ENCODE measurements at places on chromosomes 2 and 18. TPM values are rescaled to one million over a fixed set of nuclear protein-coding genes. Genes with fewer than 3 reads are reported as not detected.

The RESP18 gene
- total RNA-seq = not detected

The REL gene
- 16.4 TPM for total RNA-seq

The HRH4 gene
- total RNA-seq = not detected

The DSG1 gene
- total RNA-seq = not detected

The DNAH7 gene
- total RNA-seq = 2.6 TPM

The SLC30A3 gene
- total RNA-seq = not detected

The SH3RF3 gene
- total RNA-seq = 12.8 TPM

The TEKT4 gene
- not detected for total RNA-seq

The UGT1A3 gene
- total RNA-seq = not detected

DNA sequence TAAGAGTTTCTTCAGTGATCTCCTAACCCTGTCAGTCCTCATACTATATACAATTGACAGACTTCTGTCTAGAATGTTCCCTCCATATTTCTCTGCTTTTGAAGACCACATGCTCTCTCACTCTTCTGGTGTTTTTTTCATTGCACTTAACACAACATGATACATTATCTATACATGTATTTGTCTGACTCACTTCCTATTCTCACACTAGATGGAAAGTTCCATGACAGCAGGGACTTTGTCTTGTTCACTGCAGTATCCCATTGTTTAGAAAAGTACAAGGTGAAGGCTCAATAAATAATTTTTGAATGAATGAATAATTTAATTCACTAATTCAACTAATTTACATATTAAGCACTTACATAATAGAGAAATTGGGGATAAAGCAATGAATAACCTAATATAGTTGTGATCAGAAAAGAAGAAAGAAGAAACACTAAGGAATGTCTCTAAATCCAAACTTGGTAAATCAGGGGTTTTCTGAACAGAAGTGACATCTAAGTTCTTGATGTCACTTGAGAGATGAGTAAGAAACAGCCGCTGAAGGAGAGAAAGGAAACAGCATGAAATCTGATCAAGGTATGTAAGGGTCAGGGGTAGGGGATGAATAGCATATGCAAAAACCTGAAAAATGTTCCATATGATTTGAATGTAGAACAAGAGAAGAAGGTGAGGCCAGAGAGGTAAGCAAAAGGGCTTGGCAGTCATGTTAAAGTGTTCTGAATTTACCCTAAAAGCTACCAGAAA lies 42.4 kb downstream of the MBD2 start:
- no peaks in the 10 kb centered on the region for H3K27me3 ChIP-seq
- H3K27ac ChIP-seq = no peak overlapping the region
- no peak for DNase-seq
- H3K4me1 ChIP-seq = no peaks in the 10 kb centered on the region

- peaks cover under 1% of the 10 kb centered on the region for H3K4me1 ChIP-seq
- no peaks in the 10 kb centered on the region for H3K27me3 ChIP-seq
- H3K4me3 ChIP-seq = no peak overlapping the region
- DNase-seq = no peak
- H3K27ac ChIP-seq = no peak overlapping the region
- peaks cover 64% of the 10 kb centered on the region for H3K36me3 ChIP-seq
These were observed 228.3 kb upstream of the RAB12 start for GRCh38 chr18:8380926-8381325.

DNA sequence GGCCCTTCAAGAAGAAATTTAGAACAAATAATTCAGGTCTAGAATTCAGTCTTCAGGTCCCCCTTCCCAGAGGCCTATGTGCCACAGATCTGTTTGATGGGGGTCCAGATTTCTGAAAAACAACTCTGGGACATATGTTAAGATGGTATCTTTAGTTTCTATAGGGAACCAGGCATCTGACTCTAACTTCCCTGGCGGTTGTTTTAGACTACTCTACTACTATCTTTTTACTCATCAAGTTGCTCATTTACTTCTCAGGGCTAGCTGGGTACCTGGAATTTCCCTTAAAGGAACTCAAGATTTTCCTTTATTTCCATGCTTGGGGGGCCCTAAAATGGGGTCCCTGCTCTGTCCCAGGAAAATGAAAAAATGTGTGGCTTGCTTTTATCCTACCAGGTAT lies 114.7 kb upstream of the RAB6C start:
- H3K4me1 ChIP-seq = no peaks in the 10 kb centered on the region
- DNase-seq = no peak
- H3K36me3 ChIP-seq = no peaks in the 10 kb centered on the region
- H3K27ac ChIP-seq = no peak overlapping the region

GRCh38 chr2:224320660-224321059 lies 81.2 kb downstream of the FAM124B start:
- no peak overlapping the region for H3K27ac ChIP-seq
- H3K27me3 ChIP-seq = no peaks in the 10 kb centered on the region
- H3K4me3 ChIP-seq = no peak overlapping the region
- DNase-seq = no peak
- H3K4me1 ChIP-seq = peaks cover 17% of the 10 kb centered on the region

DNA sequence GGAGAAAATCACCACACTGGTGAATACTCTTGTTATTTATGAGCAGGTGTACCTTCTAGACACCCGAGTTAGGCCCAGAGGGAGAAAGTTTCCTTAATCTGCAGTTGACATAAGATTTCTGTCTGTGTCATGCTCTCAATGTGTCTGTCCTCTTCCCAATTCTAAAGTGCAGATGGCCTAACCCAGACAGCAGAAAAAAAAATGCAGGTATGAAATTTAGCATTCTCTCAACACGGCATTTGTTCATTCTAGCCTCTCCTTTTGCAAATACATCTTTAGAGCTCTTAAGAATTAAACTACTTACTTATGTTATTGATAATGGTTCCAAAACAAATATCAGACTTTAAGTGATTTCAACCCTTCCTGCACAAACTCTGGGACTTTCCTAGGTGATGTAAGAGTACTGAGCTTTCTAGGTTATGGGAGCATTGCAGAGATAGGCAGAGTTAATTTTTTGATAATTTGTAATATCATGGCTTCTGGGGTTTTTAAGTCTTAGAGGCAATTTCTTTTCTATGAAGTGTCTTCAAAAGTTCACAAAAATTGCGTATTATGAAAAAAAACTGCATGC lies 32.9 kb upstream of the ITGB6 start:
- H3K36me3 ChIP-seq = no peaks in the 10 kb centered on the region
- no peak for DNase-seq
- no peak overlapping the region for H3K4me3 ChIP-seq
- no peak overlapping the region for H3K27ac ChIP-seq

DNA sequence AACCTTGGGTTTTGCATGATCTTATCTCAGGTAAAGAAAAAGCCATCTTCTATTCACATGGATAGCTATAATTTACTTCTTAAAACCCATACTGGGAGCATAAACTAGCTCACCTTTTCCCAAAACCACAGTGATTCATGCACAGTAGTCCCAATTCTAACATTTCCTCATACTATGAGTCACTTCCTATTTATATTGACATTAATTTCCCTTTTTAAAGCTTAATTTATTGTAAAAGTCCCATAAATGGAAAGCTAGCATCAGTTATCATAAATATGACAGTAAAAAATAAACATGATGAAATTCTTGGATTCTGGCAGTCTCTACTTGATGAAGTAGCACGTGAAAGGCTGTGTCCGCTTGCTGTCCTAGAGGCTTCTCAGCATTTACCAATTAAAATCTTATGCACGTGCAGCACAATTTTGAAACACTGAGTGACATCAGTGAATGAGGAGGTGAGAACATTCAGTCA lies 180.1 kb downstream of the CDH2 start:
- no peak overlapping the region for H3K4me3 ChIP-seq
- H3K4me1 ChIP-seq = peaks cover 4% of the 10 kb centered on the region
- no peak for DNase-seq
- H3K36me3 ChIP-seq = peaks cover 41% of the 10 kb centered on the region
- H3K27ac ChIP-seq = no peak overlapping the region
- no peaks in the 10 kb centered on the region for H3K27me3 ChIP-seq

GRCh38 chr18:67179726-67180125 lies 336.8 kb downstream of the DSEL start:
- no peak for DNase-seq
- peaks cover 3% of the 10 kb centered on the region for H3K4me1 ChIP-seq
- H3K36me3 ChIP-seq = no peaks in the 10 kb centered on the region
- no peak overlapping the region for H3K4me3 ChIP-seq

GRCh38 chr2:182456784-182457183 lies 29.9 kb upstream of the PDE1A start:
- H3K27me3 ChIP-seq = peaks cover 2% of the 10 kb centered on the region
- H3K4me3 ChIP-seq = no peak overlapping the region
- no peaks in the 10 kb centered on the region for H3K36me3 ChIP-seq

GRCh38 chr18:75483662-75484061 lies 56.2 kb upstream of the SMIM21 start:
- no peaks in the 10 kb centered on the region for H3K4me1 ChIP-seq
- no peak for DNase-seq
- H3K27ac ChIP-seq = no peak overlapping the region
- H3K4me3 ChIP-seq = no peak overlapping the region

- peaks cover 5% of the 10 kb centered on the region for H3K27me3 ChIP-seq
- no peak overlapping the region for H3K27ac ChIP-seq
- H3K4me1 ChIP-seq = peaks cover 4% of the 10 kb centered on the region
- DNase-seq = no peak
- no peak overlapping the region for H3K4me3 ChIP-seq
These were observed 78.6 kb upstream of the HPCAL1 start for GRCh38 chr2:10223932-10224720.

DNA sequence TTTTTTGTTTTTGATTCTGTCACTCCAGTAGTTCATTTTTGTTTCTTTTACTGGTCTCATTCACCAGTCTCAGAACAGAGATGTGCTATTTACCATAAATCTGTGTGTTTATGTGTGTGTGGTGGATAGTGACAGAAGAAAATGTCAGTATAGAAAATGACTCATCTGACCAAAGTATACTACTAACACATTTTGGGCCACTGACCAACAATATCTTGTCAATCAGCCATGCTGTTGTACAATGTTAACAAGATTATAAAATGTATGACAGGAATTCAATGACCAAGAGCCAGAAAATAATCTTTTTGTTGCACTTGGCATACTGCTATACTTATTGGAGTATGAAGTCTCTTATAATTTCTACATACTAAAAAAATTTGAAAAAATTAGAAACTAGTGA lies 1081.4 kb upstream of the NRXN1 start:
- no peaks in the 10 kb centered on the region for H3K4me1 ChIP-seq
- H3K27me3 ChIP-seq = no peaks in the 10 kb centered on the region
- DNase-seq = no peak
- no peak overlapping the region for H3K27ac ChIP-seq
- no peaks in the 10 kb centered on the region for H3K36me3 ChIP-seq

DNA sequence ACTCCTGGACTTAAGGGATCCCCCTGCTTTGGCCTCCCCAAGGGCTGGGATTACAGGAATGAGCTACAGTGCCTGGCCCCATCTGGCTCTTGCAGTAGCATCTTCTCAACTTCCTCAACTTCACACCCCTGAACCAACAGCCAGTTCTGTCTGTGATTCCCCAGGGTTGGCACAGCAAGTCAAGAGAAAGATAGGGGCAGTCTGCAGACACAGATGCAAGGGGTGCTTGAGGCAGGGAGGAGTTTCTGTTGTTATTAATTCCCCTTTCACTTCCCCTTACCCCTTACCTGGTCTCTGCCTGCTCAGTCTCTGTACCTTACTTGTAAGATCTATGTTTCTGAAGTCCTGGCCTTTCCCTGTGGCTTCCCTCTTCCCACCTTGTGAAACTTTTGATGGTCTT lies 54.1 kb upstream of the MEX3C start:
- H3K4me3 ChIP-seq = no peak overlapping the region
- no peak overlapping the region for H3K27ac ChIP-seq
- no peak for DNase-seq
- no peaks in the 10 kb centered on the region for H3K27me3 ChIP-seq
- no peaks in the 10 kb centered on the region for H3K4me1 ChIP-seq

GRCh38 chr2:43450617-43451016 lies 145.2 kb downstream of the THADA start:
- peaks cover 4% of the 10 kb centered on the region for H3K36me3 ChIP-seq
- DNase-seq = no peak
- peak overlapping the region; percentile 98 for H3K27ac ChIP-seq
- H3K4me3 ChIP-seq = no peak overlapping the region

GRCh38 chr18:58367425-58368140 lies 261.3 kb downstream of the ALPK2 start:
- peaks cover 19% of the 10 kb centered on the region for H3K36me3 ChIP-seq
- H3K27me3 ChIP-seq = peaks cover 3% of the 10 kb centered on the region
- H3K27ac ChIP-seq = no peak overlapping the region
- H3K4me1 ChIP-seq = peaks cover 5% of the 10 kb centered on the region
- no peak for DNase-seq

DNA sequence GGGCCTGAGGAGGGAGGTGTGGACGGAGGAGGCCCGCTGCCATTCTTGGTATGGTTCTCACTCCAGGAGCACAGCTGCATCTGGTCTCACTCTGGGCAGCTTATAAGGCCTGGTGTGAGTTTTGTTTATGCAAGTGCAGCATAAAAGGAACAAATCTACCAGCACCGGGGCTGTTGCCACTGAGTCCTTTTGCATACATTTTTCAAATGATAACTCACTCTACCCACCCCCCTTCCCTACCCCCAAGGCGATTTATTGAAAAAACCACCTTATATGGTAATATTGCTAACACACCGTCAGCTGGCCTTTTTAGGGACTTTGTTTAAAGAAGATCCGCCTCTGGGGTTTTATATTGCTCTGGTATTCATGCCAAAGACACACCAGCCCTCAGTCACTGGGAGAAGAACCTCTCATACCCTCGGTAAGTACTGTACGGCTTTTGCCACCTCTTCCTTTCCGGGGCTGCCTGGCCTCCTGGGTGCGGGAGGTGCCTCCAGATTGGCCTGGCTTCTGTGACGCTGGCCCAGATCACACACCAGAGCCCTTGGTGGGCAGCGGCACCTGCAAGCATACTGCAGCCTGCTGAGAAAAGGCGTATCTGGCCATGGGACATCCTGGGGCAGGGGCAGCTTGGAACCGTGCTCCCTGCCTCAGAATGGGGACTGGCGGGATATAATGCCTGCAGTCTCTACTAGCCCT lies at the start of gene ACTG2:
Gene ACTG2 (plus strand): TSS at position 378 of the 699 bp plus-strand sequence. CDS start 8,304 bp downstream, outside the sequence.
- H3K4me3 ChIP-seq = no peak within 1 kb of the TSS
- no peak within 1 kb of the TSS for H3K27ac ChIP-seq
- peaks cover 2% of the 10 kb centered on the region for H3K4me1 ChIP-seq
- no peak for DNase-seq
- H3K27me3 ChIP-seq = peaks cover 6% of the 10 kb centered on the region

GRCh38 chr18:3458952-3459853 lies 9.2 kb downstream of the TGIF1 start:
- peaks cover 51% of the 10 kb centered on the region for H3K4me1 ChIP-seq
- DNase-seq = no peak
- peaks cover 52% of the 10 kb centered on the region for H3K36me3 ChIP-seq

- no peaks in the 10 kb centered on the region for H3K36me3 ChIP-seq
- no peaks in the 10 kb centered on the region for H3K27me3 ChIP-seq
- DNase-seq = no peak
- no peak overlapping the region for H3K27ac ChIP-seq
These were observed 632.3 kb upstream of the SETBP1 start for GRCh38 chr18:44048435-44048834.

- H3K27me3 ChIP-seq = peaks cover 1% of the 10 kb centered on the region
- no peaks in the 10 kb centered on the region for H3K4me1 ChIP-seq
- H3K27ac ChIP-seq = no peak overlapping the region
- H3K4me3 ChIP-seq = no peak overlapping the region
- H3K36me3 ChIP-seq = no peaks in the 10 kb centered on the region
These were observed 67.8 kb downstream of the STK39 start for GRCh38 chr2:168179592-168179991.
